ENCODE measurements at places on chromosomes 3 and 15.
A peak's percentile ranks its signal among the peaks of the same experiment; 100 is the strongest.

DNA sequence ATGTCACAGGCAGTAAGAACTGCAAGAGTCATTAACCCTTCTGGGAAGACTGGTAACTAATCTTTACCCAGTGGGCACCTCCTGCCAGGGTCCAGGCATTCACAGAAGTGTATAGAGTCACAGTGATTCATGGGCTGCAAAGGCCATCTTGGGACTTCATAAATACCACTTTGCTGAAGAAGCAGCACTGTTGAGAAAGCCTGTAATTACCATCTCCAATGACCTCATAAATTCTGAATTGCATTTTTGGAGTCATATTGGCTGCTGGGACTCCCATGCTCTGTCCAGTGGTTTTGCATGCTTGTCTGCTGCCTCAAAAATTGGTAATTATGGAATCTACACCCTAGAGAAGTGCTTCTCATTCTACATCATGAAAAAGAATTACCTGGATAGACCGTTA lies 837.2 kb downstream of the NTRK3 start:
- no peak for DNase-seq

- DNase-seq, result no peak
Observed at GRCh38 chr3:157527131-157527881, 24.1 kb upstream of the VEPH1 start.

DNA sequence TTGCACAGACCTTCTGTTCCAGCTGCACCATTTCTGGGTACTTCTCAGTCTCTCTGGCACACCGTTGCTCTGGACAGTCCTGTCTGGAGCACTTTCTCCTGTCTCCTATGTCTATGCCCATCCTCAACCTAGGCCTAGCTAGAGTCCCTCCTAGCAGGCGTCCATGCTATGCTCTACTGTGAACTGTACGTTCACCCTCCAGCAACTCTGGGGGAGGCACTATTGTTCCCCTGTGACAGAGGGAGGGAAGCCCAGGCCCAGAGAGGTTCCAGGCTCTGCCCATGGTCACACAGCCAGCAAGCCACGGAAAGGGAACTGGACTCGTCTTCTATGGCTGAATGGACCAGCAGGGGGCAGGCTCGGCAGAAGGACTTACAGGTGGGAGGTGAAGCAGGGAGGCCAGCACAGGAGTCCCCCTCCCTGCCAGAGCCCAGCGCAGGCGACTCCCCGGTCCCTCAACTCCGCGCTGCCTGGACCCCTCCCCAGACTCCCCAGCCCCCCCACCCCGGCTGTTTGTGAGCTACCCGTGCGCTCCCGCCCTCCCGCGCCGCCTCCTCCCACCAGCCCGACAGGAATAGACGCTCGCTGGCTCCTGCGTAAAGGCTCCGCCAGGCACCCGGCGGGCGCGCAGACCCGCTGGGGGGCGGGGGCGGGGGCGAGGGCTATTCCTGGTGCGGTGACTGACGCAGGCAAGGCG lies 1.7 kb upstream of the LINGO1 start:
- peak; percentile 42 for DNase-seq

GRCh38 chr15:87871258-87871681 lies 385.3 kb downstream of the NTRK3 start:
- peak; percentile 32 for DNase-seq

DNA sequence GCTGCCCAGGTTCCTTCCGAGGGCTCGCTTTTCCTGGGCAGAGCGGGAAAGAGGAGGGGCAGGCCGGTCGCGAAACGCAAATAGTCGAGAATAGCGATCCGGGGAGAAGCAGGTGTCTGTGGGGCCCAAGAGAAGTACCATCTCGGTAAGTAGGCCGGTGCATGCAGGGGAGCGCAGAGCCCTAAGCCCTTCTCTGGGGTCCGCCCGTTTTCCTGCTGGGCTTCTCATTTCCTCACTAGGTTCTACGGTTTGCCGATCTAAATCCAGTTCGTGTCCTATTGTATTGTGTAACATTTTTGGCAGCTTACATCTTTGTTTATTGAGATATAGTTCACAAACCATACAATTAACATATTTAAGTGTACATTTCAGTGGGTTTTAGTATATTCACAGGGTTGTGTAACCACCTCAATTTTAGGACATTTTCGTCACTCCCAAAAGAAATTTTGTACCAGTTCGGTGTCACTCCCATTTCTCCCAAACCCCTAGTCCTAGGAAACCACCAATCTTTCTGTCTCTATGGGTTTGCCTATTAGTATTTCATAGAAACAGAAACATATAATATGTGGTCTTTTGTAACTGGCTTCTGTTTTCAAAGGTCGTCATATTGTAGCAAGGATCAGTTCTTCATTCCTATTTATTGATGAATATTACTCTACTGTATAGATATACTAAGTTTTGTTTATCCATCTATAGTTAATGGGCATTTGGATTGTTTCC lies 6.8 kb upstream of the TRIM69 start:
- DNase-seq, result no peak

DNA sequence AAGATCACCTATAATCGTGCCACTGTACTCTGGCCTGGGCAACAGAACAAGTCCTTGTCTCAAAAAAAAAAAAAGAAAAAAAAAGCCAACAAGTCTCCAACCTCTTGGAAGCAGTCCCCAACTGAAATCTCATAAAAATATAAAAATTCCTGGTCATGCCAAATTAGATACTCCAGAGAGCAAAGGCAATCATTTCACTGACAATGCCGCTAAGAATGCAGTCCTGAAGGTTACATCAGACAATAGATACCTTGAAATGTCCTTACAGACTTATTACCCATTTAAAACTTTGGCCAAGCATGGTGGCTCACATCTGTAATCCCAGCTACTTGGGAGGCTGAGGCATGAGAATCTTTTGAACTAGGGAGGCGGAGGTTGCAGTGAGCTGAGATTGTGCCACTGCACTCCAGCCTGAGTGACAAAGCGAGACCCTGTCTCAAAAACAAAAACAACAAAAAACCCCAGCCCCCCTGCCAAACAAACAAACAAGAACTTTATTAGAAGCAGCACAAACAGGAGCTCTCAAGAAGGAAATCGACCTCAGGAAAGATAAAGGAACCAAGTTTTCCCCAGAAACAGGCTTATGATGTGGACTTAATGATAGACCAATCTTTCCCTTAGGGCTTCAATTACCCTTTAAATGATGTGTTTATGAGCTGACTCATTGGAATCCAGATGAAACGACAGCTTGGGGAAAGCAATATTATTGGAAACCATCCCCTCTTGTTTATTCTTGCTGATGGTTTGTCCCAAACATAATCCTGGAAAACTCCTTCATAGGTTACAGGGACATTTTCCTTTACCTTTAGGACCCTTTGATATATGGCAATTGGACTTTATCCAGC lies 53.1 kb upstream of the XCR1 start:
- DNase-seq, result no peak
